Body of pancreas (tissue), 4 donors: ENCODE measurements at places on chromosomes 16 and 17. TPM values are rescaled to one million over a fixed set of nuclear protein-coding genes. Genes with fewer than 3 reads are reported as not detected.

TBC1D28 gene
- not detected for total RNA-seq

DNA sequence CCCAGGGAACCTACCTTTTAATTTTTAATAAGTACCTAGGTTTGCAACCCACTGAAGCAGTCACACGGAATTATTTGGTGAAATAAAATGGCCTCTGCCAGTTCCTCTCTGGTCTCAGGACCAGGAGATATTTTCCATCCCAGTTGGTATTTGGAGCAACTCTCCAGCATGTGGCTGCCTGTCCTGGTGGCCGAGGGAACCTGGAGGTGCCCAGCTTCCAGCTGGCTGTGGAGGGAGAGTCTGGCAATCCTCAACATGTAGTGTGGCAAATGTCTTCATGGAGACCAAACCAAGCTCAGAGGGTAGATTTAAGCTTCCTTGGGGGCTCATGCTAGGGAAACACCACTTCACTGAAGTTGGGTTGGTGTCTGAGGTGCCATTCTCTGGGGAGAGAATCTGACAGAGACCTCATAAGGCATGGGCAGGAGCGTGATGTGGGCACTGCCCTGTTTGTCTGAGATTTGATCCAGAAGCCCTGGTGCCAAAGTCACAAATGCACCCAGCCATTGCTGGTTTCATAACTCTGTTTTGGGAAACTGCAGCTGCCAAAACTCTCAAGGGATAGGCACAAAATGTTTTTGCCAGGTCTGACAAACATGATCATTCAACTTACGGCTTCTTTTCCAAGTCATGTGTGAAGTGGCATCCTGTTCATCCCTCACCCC is 2.8 kb downstream of the MT1X start:
- peak; percentile 81 for DNase-seq

DNA sequence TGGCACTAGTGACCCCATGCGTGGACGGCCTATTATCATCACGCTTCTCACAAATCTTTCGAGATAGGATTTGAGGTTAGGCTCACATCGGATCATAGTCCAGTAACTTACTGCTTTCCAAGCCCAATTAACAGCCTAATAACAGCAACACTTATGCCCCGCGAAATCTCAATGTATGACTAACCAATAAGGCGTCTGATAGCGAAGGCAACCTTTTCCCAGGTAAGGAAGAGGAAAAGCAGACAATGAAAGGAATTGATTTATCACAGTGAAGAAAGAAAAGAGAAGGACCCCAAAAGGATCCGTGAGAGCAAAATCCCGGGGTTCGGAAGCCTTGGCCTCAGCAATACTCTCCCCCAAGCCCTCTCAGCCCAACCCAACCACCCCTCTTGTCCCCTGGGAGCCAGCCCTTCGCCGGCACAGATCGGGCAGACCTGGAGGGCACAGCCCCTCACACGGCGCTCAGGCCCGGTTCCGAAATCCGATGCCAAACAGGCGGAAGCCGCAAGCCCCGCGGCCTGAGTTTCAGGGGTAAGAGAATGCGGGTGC is 534 bp downstream of the GPATCH8 start:
- no peak for DNase-seq

POLDIP2 gene
- 54.4 TPM for total RNA-seq

- no peak for DNase-seq
These were observed 3.3 kb downstream of the ATXN2L start for GRCh38 chr16:28826141-28826540.

KRT35 gene
- not detected for total RNA-seq

GRCh38 chr16:78258375-78259065 is 159.1 kb downstream of the WWOX start:
- DNase-seq = no peak

TMED6 gene
- 23.1 TPM for total RNA-seq

DNA sequence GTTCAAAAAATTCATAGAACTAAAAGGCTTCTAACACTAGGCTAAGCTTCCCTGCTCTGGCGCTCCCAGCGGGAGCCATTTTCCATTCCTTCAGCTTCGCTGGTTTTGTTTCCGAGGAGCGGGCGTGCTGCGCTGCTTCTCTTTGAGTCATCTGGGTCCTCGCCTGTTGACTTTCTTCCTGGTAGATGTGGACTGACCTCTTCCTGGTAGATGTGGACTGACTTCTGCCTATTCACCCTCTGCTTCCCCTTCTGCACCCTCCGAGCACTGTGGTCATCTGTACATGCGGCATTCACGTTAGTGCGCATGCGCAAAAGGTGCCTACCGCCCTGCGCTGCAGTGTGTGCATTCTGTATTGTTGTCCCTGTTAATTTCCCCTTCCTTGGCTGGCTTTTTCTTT is 40.8 kb upstream of the SEC14L1 start:
- DNase-seq = no peak

- peak; percentile 29 for DNase-seq
These were observed 362.6 kb downstream of the CNTNAP4 start for GRCh38 chr16:76639685-76640289.

DNA sequence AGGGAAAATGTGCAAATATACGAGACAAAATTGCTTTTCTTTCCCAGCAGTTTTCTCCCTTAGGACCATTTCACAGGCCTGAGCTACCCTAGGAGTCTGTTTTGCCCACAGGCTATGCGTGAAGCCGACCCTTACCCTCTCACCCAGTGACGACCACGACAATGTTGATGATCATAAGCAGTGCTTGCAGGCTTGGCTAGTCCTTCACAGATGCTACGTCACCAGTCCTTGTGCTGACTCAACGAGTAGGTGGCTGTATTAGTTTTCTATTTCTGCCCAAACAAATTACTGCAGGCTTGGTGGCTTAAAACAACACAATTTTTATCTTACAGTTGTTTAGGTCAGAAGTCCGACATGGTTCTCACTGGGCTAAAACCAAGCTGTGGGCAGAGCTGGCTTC is 574.6 kb upstream of the HSBP1 start:
- no peak for DNase-seq

DNA sequence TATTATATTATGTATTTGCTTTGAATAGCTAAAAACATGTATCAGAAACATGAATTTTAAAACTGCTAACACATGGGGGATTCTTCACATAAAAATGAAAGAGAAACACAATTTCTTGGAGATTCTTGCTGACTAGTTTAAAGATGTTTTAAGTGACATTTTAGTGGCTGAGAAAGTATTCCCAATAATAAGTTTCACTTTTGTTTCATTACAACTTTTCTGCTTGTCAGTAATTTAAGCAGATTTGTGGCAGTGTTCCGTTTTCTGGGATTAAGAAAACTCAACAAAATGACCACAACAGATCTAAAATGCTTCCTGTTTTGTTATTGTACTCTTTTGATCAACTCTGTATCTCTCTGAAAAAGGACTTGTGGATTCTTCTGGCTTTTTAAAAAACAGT is 75.9 kb downstream of the NLK start:
- DNase-seq = no peak

NR1D1 gene
- 5.9 TPM for total RNA-seq

GRCh38 chr17:20315311-20315710 is 152.0 kb downstream of the LGALS9B start:
- no peak for DNase-seq

DNA sequence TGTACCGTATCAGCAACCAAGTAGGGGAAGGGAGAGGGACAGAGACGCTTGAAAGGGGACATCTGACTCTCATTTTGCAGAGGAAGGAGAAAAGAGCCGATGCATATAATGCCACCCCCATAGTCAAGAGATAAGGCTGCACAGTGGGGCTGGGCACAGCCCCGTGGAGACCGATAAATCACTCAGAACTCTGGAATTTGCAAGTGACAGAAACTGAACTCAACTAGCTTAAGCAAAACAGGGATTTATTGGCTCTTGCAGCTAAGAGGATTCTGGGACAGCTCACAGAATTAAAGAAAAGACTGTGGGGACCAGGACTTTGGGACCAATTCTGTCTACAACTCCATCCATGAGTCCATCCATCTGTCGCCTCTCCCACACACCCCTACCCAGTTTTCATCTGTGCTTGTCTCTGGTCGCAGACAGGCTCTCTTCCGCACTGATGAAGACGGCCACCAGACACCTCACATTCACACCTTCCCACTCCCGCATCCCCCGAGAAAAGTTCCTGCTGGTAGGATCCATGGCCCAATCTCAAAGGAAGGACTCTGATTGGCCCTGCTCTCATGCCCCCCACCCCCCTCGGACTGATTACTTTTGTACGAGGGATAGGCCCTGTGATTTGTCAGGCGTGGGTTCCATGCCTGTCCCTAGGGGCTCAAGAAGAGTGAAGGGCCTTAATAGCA is 105.9 kb upstream of the RPL38 start:
- no peak for DNase-seq

- peak; percentile 37 for DNase-seq
These were observed 51.8 kb upstream of the AKAP1 start for GRCh38 chr17:57033296-57033695.

C17orf50 gene
- not detected for total RNA-seq

GRCh38 chr16:3501783-3502400 is 1.1 kb downstream of the CLUAP1 start:
- DNase-seq = no peak

GRCh38 chr16:51473091-51473490 is 322.0 kb upstream of the SALL1 start:
- DNase-seq = no peak

DNA sequence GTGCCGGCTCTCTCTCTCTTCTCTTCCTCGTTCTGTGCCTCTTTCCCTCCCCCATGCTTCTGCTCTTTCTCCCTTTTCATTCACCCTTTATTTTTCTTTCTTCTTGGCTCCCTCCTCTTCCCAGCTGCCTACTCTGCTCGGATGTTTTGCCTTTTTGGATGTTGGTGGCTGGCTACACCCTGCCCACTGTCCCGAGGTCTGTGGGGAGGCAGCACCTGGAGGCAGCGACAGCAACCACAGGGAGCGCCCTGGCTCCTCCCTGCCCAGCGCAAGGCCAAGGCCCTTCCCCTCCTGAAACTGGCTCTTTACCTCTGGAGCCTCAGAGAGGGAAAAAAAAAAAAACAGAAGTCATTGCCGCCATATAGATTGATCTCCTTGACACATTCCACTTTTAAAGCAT is 20.0 kb downstream of the CLUAP1 start:
- peak; percentile 53 for DNase-seq

DNA sequence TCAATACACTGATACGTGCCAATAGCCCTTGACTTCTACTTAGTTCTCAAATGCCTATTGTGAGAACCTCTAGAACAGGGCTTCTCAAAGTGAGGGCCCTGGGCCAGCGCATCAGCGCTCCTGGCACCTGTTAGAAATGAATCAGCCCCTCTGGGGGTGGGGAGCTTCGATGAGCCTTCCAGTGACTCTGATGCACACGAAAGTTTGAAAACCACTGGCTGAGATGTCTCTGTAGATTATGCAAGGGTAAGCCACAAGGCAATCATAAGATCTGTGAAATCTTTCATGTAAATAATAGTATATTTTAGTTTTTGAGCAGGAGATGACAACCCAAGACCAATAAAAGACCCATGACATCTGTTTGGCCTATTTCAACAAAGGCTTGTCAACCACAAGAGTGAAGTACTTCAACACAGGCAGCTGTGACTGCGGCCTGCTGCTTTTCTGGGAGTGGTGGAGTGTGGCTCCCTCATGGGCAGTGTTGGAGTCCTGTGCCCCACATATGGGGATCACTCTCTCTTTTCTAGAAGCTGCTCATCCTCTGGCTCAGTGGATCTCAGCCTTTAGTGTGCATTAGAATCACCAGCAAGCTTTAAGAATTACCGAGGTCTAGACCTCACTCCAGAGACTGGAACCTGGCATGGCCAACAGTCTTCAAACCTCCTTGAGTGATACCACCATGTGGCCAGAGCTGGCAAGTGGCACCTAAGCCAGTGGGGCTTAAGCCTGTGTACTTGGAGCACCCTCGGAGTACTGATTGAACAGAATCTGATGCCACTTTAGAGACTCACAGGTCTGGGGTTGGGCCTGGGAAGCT is 5.8 kb downstream of the MTHFSD start:
- DNase-seq = no peak

DNA sequence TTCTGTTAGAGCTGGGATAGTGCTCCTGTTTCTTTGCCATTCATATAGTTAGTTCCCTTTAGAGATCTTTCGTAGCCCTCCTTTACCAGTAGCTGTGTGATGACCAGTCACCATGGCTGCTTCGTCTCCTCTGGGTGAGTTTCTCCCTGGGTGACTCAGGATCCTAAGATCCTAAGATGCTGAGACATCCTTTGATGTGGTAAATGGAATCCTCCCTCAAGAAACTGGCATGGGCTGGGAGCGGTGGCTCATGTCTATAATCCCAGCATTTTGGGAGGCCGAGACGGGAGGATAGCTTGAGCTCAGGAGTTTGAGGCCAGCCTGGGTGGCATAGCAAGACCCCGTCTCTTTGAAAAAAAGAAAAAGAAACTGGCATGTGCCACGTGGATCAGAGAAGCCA is 5.9 kb downstream of the PHAF1 start:
- DNase-seq = no peak

DNA sequence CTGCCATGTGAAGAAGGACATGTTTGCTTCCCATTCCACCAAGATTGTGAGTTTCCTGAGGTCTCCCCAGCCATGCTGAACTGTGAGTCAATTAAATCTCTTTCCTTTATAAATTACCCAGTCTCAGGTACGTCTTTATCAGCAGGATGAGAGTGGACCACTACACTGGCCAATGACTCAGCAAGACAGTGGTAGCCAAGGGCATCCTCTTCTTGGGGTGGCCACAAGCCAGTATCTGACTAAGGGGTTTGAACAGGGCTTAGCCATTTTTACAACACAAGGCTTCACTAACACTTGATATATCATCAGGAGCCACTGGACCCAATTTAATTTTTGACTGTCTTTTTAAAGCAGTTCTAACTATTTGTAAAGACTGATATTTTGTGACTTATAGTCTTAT is 21.1 kb upstream of the KRT24 start:
- no peak for DNase-seq

DNA sequence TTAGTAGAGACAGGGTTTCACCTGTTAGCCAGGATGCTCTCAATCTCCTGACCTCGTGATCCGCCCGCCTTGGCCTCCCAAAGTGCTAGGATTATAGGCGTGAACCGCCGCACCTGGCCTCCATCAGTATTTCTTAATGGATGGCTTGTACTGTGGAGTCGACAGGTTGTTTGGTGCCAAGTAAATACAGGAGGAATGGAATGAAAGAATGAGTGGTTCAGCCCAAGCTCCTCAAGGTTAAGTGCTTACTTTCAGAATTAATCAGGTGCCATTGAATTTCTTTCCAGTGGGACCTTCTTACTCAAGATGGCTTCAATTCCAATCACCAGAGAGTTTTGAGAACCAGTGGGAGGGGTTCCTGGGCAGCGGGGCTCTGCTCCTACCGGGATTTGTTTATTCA is 25.0 kb downstream of the ALOX15 start:
- no peak for DNase-seq

SMIM36 gene
- total RNA-seq = not detected

CCL3 gene
- total RNA-seq = not detected

- no peak for DNase-seq
These were observed at the start of gene NOD2 for GRCh38 chr16:50692999-50693781. NOD2 (plus strand) TSS chr16:50693606; CDS start chr16:50699496, 5,890 bp downstream.

TMEM170A gene
- 17.1 TPM for total RNA-seq
